ENCODE measurements at places on chromosomes 12 and 14.

- no peak for DNase-seq
Observed at GRCh38 chr12:121889274-121889624, 659 bp downstream of the PSMD9 start.

GRCh38 chr14:79571366-79571765, 639.9 kb downstream of the DIO2 start:
- DNase-seq, result no peak

- DNase-seq, result no peak
Observed at GRCh38 chr14:72099566-72099965, 167.3 kb downstream of the RGS6 start.

GRCh38 chr12:91496337-91496736, 313.7 kb upstream of the DCN start:
- no peak for DNase-seq

DNA sequence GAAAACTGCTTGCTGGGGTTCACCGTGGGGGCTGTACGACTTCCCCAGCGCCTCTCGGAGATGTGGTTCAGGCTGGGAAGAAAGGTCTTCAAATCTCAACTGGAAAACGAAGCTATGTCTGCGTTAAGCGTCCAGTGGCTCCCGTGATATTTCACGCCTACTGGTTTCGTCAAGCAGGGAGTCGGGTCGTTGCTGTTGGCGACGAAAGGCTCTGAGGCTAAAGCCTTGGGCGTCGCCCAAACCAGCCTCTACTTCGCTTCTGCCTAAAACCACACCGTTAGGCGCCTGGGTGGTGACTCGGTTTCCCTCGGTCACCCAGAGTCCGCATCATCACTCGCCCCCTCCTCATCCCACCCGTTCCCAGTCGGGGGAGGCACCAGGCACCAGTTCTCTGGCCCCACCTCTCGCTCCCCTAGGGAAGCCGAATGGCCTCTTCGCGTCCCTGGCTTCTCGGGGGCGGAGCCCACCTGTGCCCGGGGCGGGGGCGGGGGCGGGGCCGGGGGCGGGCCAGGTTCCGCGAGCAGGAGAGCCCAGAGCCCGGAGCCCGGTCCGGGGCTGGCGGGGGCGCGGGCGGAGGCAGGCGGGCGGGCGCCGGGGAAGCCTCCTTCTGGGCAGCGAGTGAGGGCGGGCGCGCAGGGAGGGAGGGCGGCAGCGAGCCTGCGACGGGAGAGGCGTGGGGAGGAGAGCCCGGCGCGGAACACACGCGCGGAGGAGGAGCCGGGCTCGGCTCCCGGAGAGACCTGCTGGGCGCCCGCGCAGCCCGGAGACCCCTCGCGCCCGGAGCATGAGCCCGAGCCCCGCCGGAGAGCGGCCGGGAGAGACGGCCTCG, at the start of gene B4GALNT3:
B4GALNT3 (plus strand) TSS at position 510 of the 829 bp plus-strand sequence. CDS start 438 bp downstream, outside the sequence.
- DNase-seq, result peak; percentile 75

DNA sequence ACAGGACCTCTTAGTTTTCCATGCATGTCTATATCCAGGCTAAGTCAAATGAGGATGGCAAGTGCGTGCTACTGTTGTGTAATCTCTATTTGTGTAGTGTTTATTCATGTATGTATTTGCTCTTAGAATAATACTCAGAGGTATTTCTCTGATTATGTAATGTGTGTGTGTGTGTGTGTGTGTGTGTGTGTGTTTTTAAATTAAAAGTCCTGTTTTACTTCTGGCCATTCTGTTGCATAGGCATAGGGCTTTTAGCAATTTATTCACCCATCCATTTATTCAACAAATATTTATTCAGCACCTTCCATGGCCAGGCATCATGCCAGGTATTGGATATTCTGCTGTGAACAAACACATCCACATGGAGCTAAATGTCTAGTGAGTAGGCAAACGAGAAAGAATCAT, 63.5 kb downstream of the PELI2 start:
- DNase-seq, result no peak

DNA sequence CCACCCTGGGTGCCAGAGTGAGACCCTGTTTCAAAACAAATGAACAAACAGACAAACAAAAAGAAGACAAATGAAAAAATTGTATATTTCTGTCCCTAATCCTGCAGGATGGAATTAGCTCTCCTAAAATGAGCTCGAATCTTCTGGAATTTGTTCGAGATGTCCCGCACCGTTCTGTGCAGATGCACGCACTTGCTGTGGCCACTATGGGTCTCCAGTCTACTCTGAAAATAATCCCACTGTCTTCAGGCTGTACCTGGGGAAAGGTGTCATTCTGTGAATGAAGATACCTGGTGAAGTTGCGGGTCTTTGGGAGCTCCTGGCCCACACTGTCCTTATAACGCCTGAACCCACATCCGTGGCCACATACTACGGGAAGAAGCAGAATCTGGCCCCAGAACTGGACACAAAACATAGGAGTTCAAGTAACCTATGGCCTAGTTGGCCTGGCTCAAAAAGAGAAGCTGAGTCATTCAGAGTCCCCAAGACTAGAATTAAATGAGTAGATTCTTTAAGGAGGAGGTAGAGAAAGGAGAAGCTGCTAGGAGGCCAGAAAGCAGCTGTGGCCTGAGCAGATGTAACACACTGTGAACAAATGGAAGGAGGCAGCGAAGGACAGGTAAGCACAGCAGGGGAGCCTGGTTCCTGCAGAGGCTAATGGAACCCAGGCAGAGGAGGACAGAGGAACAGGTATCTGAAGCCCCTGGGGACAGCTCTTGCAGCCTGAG, 108.6 kb downstream of the FOXN3 start:
- DNase-seq, result no peak

GRCh38 chr12:23729359-23729758, 220.1 kb downstream of the SOX5 start:
- DNase-seq, result no peak

- DNase-seq, result no peak
Observed at GRCh38 chr14:94377866-94378470, 10.4 kb downstream of the SERPINA1 start.

Measured in progenitor cell of endocrine pancreas (in vitro differentiated cells).